ENCODE measurements at places on chromosomes 12 and 14. TPM values are rescaled to one million over a fixed set of nuclear protein-coding genes. Genes with fewer than 3 reads are reported as not detected.

DNA sequence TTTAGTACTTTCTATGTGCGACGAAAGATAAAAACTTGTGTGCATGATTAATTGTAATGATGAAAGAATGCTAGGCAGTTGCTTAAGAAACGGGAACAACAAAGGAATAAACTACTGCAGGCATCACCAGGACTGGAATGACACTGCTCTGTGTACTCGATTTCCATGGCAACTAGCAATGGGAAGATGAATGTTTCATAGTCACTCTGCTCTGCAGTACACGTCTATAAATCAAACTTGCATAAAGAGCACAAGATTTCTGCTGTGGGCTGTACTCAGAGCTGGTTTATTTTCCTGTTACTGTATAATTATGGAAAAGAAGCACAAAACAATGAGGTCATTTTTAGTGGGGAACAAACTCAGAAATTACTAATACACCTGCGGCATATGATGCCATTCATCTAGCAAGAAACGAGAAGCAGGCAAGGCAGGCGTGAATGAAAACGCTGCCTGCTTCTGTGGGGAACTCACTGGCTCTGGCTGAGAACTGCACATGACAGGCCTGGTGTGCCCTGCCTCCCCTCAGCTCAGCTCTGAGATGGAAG, 41.8 kb downstream of the EFCAB11 start:
- H3K4me1 ChIP-seq: no peaks in the 10 kb centered on the region
- no peaks in the 10 kb centered on the region for H3K36me3 ChIP-seq
- no peak overlapping the region for H3K4me3 ChIP-seq
- DNase-seq: peak; percentile 45

DNA sequence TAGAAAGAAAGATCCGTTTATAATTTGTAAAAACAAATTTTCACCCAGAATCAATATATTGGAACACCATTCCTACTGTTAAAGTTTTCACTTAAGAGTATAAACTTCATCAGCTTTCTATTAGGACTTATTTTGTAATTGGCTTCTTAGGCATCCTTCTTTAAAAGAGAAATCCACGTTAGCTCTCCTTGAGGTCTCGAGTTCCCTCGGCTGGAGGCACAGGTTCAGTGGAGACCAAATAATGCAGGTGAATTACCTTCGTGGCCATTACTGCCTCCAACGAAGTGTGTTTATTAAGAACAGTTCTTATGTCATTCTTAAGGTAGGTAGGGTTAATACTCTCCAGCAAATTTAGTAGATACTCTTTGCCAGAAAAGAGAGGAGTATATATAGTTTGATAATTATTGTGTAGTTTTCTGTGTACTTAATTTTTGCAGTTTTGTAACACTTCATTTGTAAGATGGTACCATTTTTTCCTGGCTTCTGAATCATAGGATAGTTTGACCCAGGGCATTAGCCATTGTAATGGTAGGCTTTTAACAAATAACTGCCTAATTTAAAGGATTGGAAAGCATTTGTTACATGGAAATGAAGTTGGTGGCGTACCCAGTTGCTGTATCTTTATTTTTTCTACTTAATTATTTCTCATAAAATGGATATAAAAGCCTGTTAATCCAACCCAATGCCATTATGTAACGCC, 2.2 kb downstream of the CALM1 start:
- H3K4me1 ChIP-seq: no peaks in the 10 kb centered on the region
- H3K36me3 ChIP-seq: no peaks in the 10 kb centered on the region
- no peak for DNase-seq
- peaks cover 3% of the 10 kb centered on the region for H3K27me3 ChIP-seq
- peak overlapping the region; percentile 90 for H3K27ac ChIP-seq

The PDE3A gene
- 7.7 TPM for total RNA-seq

The KRT79 gene
- not detected for total RNA-seq

The MMP14 gene
- total RNA-seq: 137 TPM

GRCh38 chr14:75126679-75127473, at the start of gene NEK9:
Gene NEK9 (minus strand): TSS chr14:75127048. CDS start chr14:75126921, 127 bp downstream.
- H3K4me3 ChIP-seq: peak within 1 kb of the TSS; percentile 74
- H3K27ac ChIP-seq: peak within 1 kb of the TSS; percentile 94
- peak; percentile 90 for DNase-seq
- no peaks in the 10 kb centered on the region for H3K4me1 ChIP-seq
- H3K27me3 ChIP-seq: no peaks in the 10 kb centered on the region

DNA sequence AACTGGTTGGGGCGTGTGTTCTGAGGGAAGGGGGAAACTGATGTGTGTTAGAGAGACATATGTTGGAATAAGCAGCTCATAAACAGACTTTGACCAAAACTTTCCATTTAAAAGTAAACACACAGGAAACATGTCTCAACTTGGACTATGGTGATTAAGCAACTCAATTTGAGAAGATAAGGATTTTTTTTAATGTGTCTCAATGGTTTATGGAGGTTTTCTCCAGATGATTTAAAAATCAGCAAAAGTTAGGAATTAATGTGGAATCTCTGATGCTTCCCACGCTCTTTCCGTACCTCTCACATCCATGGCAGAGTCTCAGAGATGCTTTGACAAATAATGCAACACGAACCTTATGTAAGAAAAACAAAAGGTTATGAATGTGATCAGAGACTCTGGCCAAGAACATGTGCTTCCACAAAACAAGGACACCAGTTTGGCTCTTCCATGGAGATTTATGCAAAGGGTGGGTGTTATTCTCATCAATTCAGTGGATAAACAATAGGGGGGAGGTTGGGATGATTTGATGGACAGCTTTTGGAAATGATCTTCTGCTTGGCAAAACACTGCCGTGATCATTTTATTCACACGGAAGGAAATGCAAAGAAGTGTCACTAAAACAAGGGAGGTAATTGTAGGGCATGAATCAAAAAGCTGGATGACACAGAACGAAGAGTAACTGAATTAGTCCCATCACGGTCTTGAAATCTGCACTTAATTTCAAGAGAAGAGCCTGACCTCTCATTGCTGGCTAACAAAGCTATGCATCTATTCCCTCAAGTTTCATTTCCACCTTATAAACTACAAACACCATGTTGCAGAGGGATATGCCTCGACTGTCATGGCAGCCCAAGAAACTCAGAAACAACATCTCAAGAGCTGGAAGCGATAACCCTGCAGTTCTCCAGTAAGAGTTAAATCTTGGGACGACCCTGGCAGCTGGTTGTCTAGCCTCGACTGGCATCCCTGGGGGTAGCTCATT, 76.5 kb downstream of the FOXN3 start:
- H3K27ac ChIP-seq: peak overlapping the region; percentile 70
- peaks cover 9% of the 10 kb centered on the region for H3K4me1 ChIP-seq
- no peak for DNase-seq
- no peaks in the 10 kb centered on the region for H3K27me3 ChIP-seq
- H3K4me3 ChIP-seq: no peak overlapping the region
- H3K36me3 ChIP-seq: no peaks in the 10 kb centered on the region

DNA sequence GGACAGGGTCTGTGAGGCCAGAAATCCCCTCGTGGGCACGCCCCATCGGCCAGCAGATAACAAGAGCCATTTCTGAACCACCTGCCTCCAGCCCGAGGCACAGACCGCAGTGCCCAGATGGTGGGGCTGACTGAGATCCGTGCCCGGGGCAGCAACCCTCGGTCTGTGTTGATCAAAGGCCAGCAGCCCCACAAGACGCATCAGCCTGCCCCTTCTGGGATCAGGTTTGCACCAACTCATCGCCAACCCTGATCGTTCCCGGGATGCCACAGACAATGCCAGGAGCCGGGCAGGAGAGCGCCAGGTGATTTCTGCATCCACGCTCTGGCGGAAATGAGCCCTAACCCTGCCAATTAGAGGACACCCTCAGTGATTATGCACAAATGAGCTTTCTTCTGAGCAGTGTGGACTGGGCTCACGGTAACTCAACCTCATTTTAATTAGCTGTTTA, 64.5 kb downstream of the TESC start:
- H3K27me3 ChIP-seq: no peaks in the 10 kb centered on the region
- DNase-seq: no peak
- H3K4me1 ChIP-seq: no peaks in the 10 kb centered on the region
- H3K36me3 ChIP-seq: no peaks in the 10 kb centered on the region
- H3K27ac ChIP-seq: no peak overlapping the region

GRCh38 chr14:32727832-32728231, 210.8 kb upstream of the NPAS3 start:
- H3K36me3 ChIP-seq: no peaks in the 10 kb centered on the region
- no peaks in the 10 kb centered on the region for H3K4me1 ChIP-seq
- H3K27me3 ChIP-seq: no peaks in the 10 kb centered on the region
- no peak overlapping the region for H3K27ac ChIP-seq
- H3K4me3 ChIP-seq: no peak overlapping the region
- DNase-seq: no peak

GRCh38 chr12:11812241-11812585, 162.7 kb downstream of the ETV6 start:
- H3K27ac ChIP-seq: peak overlapping the region; percentile 79
- DNase-seq: no peak
- H3K4me3 ChIP-seq: no peak overlapping the region
- H3K4me1 ChIP-seq: no peaks in the 10 kb centered on the region

DNA sequence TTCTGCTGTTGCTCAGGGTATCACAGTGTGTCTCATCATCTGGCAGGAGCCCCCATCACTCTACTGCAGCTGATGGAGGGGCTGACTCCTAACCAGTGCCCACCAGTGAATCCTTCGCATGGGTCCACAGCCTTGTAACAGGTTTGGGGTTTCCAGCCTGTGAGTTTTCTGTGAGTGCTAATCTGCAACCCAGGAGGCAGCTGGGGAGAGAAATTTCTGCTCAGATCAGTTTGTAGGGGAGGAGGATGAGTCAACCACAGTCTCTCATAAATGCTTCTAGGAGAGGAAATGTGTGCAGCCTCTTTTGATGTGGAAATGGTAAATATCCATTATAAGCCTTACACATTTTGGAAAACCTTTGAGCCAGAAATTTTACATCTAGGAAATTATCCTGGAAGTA, 871.3 kb downstream of the AACS start:
- H3K27ac ChIP-seq: no peak overlapping the region
- no peaks in the 10 kb centered on the region for H3K27me3 ChIP-seq
- no peak overlapping the region for H3K4me3 ChIP-seq
- no peaks in the 10 kb centered on the region for H3K4me1 ChIP-seq
- no peak for DNase-seq

GRCh38 chr12:28110329-28110728, 79.9 kb upstream of the CCDC91 start:
- no peaks in the 10 kb centered on the region for H3K27me3 ChIP-seq
- no peaks in the 10 kb centered on the region for H3K36me3 ChIP-seq
- H3K4me1 ChIP-seq: no peaks in the 10 kb centered on the region
- H3K27ac ChIP-seq: no peak overlapping the region
- H3K4me3 ChIP-seq: no peak overlapping the region

DNA sequence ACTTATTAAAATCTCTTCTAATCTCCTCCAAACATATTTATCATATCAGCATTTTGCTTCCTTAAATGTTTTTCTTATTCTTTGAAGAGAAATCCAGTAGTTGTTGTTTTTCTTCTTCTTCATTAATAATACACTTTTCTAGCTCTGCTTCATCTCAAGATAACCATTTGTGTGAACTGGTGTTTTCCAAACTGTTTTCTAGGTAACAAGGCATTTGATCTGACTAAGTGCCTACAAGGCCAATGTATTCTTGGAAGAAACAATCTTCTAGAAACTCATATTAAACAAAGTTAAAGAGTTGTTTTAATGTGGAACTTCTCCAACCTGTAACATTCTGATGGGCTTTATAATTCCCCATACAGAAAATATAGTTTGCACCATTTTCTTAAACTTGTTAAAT, 30.8 kb upstream of the IFNG start:
- no peaks in the 10 kb centered on the region for H3K36me3 ChIP-seq
- no peaks in the 10 kb centered on the region for H3K27me3 ChIP-seq
- no peak overlapping the region for H3K4me3 ChIP-seq
- no peak overlapping the region for H3K27ac ChIP-seq
- DNase-seq: no peak
- no peaks in the 10 kb centered on the region for H3K4me1 ChIP-seq

DNA sequence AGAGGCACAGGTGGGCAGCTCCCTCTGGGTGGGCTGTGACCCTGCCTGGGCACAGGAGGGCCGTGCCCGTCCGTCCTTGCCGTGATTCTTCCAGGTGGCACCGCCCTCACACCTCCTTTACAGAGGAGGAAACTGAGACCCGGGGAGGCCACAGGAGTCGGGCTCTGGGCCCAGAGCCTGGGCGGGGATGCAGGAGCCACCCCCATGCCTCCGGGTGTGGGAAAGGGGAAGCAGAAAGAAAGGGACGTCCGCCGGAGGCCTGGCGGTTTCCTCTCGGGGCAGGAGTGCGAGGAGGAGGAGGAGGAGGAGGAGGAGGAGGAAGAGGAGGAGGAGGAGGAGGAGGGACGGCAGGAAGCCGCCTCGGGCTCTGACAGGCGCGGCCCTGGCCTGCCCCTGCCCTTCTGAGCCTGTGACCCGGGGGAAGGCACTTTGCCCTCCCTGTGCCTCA, 23.0 kb downstream of the SH2B3 start:
- peaks cover 21% of the 10 kb centered on the region for H3K4me1 ChIP-seq
- DNase-seq: no peak
- H3K36me3 ChIP-seq: no peaks in the 10 kb centered on the region
- H3K4me3 ChIP-seq: no peak overlapping the region
- H3K27ac ChIP-seq: peak overlapping the region; percentile 90

- no peaks in the 10 kb centered on the region for H3K27me3 ChIP-seq
- H3K4me1 ChIP-seq: no peaks in the 10 kb centered on the region
- H3K27ac ChIP-seq: no peak overlapping the region
- H3K36me3 ChIP-seq: no peaks in the 10 kb centered on the region
- H3K4me3 ChIP-seq: no peak overlapping the region
Measured at GRCh38 chr12:41310367-41310766, 122.2 kb downstream of the PDZRN4 start.

- H3K4me3 ChIP-seq: no peak overlapping the region
- peak overlapping the region; percentile 35 for H3K27ac ChIP-seq
- no peak for DNase-seq
- no peaks in the 10 kb centered on the region for H3K27me3 ChIP-seq
- H3K4me1 ChIP-seq: no peaks in the 10 kb centered on the region
Measured at GRCh38 chr12:130961921-130962451, 8.3 kb downstream of the ADGRD1 start.

DNA sequence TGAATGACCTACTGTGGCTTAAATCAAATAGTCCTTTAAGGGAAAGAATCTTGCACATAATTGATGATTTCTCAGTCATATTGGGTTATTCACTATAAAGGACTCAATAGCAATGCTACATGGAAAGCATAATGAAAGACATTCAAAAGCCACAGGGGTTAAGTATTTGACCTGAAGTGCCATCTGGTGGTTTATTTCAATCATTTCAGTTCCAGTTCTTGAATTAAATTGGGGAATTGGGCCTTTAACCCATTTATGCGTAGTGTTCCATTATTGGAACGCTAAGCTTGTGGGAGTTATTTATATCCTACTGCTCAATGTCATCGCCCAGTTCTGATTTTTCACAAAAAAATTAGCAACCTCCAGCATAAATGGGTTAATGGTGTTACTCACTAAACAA, 41.3 kb upstream of the C12orf71 start:
- H3K36me3 ChIP-seq: no peaks in the 10 kb centered on the region
- no peaks in the 10 kb centered on the region for H3K4me1 ChIP-seq
- no peak overlapping the region for H3K4me3 ChIP-seq
- DNase-seq: no peak
- no peak overlapping the region for H3K27ac ChIP-seq

GRCh38 chr12:118288174-118288573, 84.5 kb downstream of the TAOK3 start:
- H3K27ac ChIP-seq: no peak overlapping the region
- no peak for DNase-seq
- no peaks in the 10 kb centered on the region for H3K36me3 ChIP-seq
- no peak overlapping the region for H3K4me3 ChIP-seq
- no peaks in the 10 kb centered on the region for H3K27me3 ChIP-seq

Data from uterus (tissue), 4 donors.